Right forelimb (tissue), 1 donor: ENCODE measurements at places on chromosomes 5 and 9.

DNA sequence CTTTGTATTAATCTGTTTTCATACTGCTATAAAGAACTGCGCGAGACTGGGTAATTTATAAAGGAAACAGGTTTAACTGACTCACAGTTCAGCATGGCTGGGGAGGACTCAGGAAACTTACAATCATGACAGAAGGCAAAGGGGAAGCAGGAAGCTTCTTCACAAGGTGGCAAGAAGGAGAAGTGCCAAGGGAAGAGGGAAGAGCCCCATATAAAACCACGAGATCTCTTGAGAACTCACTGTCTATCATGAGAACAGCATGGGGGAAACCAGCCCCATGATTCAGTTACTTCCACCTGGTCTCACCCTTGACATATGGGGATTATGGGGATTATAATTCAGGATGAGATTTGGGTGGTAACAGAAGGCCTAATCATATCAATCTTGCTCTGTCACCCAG lies 60.9 kb upstream of the CHD1 start:
- no peak for DNase-seq

DNA sequence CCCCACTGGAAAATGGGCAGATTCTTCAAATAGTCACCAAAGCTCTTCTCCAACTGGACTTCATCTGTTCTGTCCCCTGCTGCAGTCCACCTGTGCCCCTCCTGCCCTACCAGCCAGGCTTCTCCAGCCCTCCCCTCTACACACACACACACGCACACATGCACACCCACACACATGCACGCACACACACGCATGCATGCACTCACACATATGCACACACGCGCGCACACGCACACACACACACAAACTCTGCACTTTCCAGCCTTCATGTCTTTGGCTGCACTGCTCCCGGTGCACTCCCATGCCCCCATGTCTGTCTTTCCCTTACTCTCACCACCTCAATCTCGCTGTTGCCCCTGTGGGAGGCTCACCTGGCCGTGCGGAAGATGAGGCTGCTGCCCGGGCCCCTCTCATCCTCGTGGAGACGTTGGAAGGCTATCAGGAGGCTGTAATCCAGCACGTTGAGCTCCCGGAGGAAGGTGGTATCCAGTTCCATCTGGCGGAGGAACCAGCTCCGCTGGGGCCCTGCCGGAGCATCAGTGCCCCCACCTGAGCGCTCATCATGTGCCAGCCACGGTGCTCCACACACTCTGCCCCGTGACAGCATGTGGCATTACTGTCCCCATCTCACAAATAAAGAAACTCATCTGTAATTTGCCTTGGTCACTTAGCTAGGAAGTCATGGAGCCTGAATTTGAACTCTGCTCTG lies 5.7 kb downstream of the PIP5KL1 start:
- DNase-seq = no peak

DNA sequence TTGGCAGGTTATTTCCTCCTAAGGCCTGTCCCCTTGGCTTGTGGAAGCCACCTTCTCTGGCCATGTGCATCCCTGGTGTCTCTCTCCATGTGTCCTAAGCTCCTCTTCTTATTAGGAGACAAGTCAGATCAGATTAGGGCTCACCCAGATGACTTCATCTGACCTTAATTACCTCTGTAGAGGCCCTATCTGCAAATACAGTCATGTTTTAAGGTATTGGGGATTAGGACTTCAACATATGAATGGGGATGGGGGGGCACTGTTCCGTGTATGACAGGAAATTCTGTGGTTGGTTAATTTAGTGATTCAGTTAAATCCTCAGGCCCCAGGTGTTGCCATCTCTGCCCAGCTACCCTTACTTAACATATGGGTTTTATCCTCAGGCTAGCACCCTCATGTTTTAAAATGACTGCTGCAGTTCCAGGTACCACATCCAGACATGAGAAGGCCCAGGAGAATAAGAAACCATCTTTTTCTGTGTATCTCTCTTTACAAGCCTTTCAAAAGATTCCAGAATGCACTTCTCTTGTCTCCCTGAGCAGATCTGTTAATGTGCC lies 51.9 kb upstream of the RAI14 start:
- no peak for DNase-seq

DNA sequence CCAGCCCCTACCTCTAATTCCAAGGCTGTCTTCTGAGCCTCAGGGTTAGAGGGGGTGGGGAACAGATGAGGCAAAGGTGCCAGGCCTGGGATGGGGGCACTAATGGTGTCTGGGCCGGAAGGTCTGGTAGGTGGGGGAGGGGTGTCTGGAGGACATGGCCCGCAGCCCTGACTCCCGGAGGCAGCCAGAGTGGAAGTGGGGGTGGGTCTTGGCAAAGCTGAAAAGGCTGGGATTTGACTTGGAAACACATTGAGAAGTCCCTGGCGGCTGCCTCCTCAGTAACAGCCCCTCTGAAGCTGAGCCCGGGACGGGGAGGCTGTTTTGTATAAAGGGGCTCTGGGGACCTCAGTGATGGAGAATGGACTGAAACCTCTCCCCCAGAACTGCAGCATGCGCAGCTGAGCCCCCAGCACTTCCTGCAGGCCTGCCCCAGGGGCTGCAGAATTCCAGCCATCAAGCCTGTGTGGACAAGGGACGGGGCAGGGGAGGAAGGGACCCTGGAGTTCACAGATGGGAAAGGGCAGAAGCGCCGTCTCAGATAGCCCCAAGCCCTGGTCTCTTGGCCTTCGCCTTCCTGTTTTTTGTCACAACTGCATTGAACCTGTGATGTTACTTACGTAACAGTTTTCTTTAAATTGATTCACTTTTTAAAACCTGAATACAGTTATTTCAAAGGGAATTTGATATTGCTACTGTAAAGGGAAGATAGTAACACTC lies 49.3 kb upstream of the SYNPO start:
- peak; percentile 88 for DNase-seq

- no peak for DNase-seq
These were observed 76.9 kb upstream of the ZNF608 start for GRCh38 chr5:124823380-124823779.

GRCh38 chr9:81656004-81656403 lies 33.3 kb downstream of the TLE1 start:
- no peak for DNase-seq

- DNase-seq = no peak
These were observed 6.6 kb downstream of the ITK start for GRCh38 chr5:157187046-157187754.

- no peak for DNase-seq
These were observed 39.6 kb downstream of the SFXN1 start for GRCh38 chr5:175517824-175518450.

DNA sequence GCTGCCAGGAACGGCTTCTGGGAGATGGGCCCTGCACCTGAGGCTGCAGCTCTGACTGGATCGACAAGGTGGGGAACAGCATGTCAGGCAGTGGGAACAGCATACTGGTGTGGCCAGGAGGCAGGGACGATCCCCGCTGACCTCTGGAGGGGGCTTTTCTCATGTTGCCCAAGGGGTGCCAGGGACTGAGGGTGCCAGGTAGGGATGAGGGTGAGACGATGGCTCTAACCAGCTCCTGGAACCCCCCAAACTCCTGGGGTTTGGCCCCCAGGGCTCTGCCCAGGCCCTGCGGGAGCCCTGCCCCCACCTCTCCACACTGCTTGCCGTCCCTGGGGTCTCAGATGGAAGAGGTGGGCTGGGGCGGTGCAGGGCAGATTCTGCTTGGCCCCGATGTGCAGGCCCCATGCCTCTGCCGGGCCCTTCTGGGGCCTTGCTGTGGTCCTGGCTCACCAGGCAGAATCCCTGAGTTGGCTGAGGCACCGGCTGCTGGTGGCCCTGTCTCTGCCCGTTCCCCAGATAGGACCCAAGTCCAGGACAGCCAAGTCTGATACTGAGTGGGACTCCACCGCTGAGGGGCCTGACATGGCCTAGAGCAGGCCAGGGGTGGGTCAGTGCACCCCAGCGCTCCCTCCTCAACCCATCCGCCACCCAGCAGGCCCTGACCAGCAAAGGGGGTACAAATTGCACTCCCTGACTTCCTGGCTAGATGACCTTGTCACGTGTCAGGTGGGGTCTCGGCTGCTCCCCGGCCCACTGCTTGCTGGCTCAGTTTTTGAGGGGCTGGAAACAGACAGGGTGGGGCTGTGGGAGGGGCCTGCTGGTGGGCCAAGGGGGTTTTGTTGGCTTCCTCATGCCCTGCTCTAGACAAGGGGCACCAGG lies 28.4 kb upstream of the RNF130 start:
- DNase-seq = no peak

DNA sequence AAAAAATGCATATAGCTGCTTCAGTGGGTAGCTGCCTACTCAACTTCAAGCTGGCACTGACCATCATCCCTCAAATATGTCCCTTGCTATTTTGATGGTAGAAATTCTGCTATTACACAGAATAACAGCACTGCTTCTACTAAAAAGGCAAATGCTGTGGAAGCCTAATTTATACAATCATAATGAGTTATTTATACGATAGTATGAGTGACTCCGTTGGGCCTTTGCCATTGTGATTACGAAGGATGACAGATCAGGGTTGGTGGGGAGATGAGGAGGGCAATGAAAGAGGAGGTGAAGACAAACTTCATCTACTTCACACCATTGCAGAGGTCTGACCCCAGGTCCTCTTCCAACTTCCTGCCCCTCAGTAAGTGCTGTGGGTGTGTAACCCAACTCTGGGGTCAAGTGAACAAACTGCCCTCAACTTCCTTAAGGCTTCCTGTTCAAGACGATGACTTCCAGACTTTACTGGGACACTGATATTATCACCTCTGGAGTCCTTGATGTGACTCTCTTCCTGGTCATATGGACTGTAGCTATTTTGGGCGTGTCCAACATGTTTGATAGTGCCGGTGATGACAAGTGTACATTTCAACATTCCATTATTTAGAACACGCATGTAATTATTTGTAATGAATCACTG lies 74.1 kb upstream of the RPS23 start:
- DNase-seq = no peak

DNA sequence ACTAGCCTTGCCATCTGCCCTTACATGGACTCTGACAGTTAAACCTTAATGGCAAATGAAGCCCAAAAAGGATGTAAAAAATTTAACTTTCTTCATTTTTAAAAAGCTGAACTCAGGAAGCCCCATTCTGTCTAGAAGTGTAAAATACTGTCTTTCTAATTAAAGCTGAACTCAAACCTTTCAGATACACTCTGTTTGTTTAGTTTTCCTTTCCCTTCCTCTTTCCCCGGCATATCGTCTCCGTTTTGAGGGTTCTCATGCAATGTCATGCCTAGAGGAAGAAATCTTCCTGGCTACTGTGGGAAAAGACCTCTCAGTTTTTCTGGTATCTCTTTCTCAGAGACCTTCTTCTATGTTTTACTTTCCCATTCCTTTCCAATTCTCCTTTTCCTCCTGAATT lies 841.5 kb downstream of the DTWD2 start:
- DNase-seq = no peak

- DNase-seq = no peak
These were observed 19.3 kb downstream of the KYAT1 start for GRCh38 chr9:128862401-128862851.

DNA sequence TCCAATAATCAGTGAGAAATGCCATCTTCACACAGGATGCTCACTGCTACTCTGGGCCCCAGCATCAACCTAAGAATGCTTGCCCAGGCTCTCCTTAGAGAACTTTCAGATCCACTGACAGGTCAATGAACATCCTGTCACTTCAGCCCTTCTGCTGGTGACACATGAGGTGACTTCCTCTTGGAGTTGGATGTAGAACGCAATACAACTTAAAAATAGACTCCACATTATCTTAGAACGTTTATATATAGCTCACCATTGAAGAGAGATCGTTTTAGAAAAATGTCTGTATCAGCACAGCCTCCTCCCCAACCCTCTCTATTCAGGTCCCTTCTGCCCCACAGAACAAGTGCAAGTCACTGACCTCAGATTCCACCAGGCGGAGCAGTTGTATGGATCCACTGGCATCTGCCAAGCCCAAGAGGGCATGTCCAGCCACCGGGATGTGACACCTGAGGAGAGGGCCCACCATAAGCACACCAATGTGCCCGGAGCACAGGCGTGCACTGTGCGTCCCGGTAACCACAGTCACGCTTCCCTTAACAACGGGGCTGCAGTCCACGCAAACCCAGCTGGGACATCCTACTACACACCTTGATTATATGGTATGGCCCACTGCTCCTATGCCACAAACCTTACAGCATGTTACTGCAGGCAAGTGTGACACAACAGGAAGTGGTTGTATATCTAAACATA lies 2.9 kb downstream of the DPH7 start:
- no peak for DNase-seq

GRCh38 chr9:3281399-3281798 lies 244.4 kb downstream of the RFX3 start:
- DNase-seq = no peak

- peak; percentile 59 for DNase-seq
These were observed 12.4 kb downstream of the PTTG1 start for GRCh38 chr5:160434022-160434531.

DNA sequence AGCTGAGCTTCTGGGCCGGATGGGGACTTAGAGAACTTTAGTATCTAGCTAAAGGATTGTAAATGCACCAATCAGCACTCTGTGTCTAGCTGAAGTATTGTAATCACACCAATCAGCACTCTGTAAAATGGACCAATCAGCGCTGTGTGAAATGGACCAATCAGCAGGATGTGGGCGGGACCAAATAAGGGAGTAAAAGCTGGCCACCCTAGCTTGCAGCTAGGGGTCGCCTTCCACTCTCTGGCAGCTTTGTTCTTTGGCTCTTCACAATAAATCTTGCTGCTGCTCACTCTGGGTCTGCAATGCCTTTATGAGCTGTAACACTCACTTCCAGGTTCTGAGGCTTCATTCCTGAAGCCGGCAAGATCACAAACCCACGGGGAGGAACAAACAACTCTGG lies 354.0 kb downstream of the PRR16 start:
- no peak for DNase-seq

DNA sequence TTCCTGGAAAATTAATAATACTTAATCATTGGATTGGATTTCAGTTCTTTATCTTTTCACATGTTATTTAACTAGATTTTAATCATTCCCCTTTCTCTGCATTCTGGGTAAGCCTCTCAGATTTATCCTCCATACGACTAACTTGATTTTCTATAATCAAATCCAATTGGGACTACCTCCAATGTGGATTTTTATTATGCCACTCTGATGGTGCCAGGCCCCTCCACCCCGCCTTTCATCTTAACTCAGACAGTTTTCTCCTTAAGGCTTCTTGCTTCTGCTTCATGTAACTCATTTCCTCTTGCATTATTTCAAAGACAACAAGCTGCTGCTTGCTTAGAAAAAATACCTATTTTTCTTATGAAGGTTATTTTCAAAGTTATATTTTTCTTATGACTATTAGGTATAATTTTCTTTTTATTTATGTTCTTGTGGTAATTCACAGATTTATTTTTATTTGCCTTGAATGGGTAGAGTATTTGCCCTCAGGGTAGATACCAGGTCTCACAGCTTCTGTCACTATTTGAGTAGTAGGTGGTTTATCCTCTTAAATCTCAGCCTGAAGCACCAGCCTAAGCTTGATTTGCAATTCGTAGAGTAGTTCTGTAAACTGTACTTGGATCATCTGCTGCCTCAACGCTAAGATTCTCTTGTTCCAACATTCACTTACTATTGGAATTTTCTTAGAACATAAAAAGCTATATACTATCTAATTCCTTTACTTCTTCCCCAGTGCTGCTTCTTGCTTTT lies 659.0 kb upstream of the ARRDC3 start:
- no peak for DNase-seq

- no peak for DNase-seq
These were observed 2.6 kb upstream of the BOD1 start for GRCh38 chr5:173618927-173619519.

- no peak for DNase-seq
These were observed 10.3 kb upstream of the AK1 start for GRCh38 chr9:127887792-127888191.

- no peak for DNase-seq
These were observed 126.7 kb downstream of the SLC25A46 start for GRCh38 chr5:110865400-110866094.
